ENCODE measurements at places on chromosomes 4 and X. TPM values are rescaled to one million over a fixed set of nuclear protein-coding genes. Genes with fewer than 3 reads are reported as not detected.

Gene TTC29
- not detected for total RNA-seq

Gene MAPK10
- 69.6 TPM for total RNA-seq

Gene ASB12
- total RNA-seq = not detected

Gene DKK2
- 0.82 TPM for total RNA-seq

Gene QRFPR
- not detected for total RNA-seq

Gene AMTN
- total RNA-seq = not detected

Gene FGA
- not detected for total RNA-seq

Gene TCEAL2
- not detected for total RNA-seq

Gene UGT2B10
- total RNA-seq = not detected

Gene ITIH6
- total RNA-seq = not detected

Gene AVPR2
- total RNA-seq = not detected

Gene FOXP3
- total RNA-seq = not detected

Gene FNIP2
- total RNA-seq = 34.3 TPM

Gene TMEM31
- not detected for total RNA-seq

Gene TCEAL1
- 113 TPM for total RNA-seq

Gene TBX22
- total RNA-seq = not detected

Gene EVC
- total RNA-seq = 58.2 TPM

Gene HS3ST1
- total RNA-seq = 2.5 TPM

Gene TEX13D
- not detected for total RNA-seq

Gene HSFX4
- total RNA-seq = not detected
